ENCODE measurements at places on chromosomes 3 and 15.
A peak's percentile ranks its signal among the peaks of the same experiment; 100 is the strongest.

DNA sequence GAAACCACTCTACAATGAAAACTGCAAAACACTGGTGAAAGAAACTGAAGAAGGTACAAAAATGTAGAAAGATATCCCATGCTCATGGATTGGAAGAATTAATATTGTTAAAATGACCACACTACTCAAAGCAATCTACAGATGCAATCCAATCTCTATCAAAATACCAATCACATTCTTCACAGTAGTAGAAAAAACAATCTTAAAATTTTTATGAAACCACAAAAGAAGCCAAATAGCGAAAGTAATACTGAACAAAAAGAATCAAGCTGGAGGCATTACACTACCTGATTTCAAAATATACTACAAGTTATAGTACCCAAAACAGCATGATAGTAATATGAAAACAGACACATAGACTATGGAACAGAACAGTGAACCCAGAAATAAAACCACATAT lies 36.9 kb downstream of the TXNRD3 start:
- DNase-seq: no peak

DNA sequence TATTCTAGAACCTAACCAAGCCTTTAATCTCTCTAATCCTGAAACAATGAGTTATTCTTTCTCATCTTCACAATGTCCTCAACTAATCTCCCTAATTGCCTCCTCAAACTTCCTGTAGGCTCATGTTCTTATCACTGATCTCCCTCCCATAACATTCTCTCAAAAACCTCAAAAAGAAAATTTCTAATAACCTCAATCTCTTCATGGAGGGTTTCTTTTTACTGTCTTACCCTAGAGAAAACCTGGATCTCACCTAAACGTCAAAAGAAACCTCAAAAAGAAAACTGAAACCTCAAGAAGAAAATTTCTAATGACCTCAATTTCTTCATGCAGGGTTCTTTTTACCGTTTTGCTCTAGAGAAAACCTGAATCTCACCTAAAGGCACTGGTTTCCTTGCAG lies 150.2 kb downstream of the GSK3B start:
- DNase-seq: no peak

- DNase-seq: no peak
Observed at GRCh38 chr3:16639806-16640205, 34.6 kb upstream of the DAZL start.

DNA sequence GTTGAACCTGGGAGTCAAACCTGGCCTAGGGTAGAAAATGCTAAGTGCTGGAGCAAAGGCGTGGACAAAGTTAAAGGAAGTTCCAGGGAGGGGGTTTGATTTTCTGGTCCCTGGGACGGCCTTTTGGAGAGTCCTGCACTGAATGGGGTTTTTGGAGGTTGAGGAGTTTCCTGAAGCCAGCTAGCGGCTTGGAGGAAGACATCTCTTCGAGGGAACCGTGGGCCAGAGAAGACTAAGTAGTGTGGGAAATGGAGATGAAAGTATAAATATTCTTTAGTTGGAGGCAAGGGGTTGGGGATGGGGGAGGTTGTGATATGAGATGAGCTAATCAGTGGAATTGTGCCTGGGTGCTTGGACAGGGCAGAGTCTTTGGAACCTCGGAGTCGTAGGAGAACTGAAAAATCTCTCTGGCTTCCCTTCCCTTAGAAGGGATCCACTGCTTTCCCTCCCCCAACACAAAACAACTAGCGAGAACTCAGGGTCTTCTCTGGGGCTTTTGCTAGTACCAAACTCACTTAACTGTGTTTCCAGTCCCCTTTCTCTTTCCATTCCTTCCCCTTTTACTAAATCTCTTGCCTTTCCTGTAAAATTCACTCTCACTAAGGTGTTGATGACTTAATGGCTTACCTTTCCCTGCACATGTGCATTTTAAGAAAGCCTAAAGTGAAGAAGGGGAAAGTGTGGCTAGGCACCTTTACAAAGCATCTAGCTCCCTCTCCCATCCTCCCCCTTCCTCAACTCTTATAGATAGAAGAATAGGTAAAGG lies 1.0 kb downstream of the LPP start:
- DNase-seq: no peak

GRCh38 chr15:50876989-50877360 lies 31.5 kb upstream of the AP4E1 start:
- DNase-seq: peak; percentile 67

DNA sequence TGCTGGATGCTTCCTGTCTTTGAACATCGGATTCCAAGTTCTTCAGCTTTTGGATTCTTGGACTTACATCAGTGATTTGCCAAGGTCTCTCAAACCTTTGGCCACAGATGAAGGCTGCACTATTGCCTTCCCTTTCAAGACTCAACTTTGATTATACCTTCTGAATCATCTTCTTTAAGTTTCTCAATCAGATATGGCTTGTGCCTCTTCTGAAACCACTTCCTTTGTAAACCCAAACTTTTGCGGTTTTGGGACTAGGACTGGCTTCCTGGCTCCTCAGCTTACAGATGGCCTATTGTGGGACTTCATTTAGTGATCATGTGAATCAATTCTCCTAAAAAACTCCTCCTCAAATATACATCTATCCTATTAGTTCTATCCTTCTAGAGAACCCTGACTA lies 47.1 kb upstream of the CADPS start:
- DNase-seq: no peak
